ENCODE measurements at places on chromosomes 3 and 15.

DNA sequence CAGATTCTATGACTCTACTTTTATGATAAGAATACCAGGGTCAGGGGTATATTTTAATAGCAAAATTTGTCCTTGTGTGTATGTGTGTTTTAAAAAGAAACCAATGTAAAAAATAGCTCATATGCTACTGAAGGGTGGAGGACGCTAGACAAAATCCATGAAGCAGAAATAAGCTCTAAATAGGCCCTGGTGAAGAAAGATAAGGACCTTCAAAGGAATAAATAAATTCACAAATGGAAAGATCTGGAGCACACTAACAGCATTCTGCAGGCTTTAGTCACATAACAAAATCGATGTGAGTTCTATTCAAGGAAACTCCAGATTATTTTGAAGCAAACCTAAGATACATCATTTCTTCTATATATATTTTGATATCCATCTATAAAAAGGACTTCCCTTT is 27.2 kb upstream of the ATP11B start:
- no peak for DNase-seq

GRCh38 chr3:172522871-172523818 is at the start of gene TNFSF10:
TNFSF10 (minus strand) TSS chr3:172523430; CDS start chr3:172523384, 46 bp downstream.
- no peak for DNase-seq

DNA sequence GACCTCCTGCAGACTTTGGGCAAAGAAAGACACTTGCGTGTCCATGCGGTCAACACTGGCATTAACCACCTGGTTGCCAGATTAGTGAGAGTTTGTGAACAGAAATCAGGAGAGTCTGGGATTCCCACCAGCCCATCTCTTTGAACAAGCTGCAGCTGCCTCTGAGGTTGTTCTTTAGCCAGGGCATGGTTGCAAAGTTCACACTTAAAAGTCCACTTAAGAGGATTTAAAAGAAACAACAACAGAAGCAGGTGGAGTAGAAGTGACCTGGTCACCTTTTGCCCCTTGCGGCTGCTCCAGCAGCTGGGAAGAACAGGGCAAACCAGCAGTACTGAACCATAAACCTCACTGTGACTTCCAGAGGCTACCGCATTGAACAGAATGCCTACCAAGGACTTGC is 97.3 kb downstream of the FOXB1 start:
- DNase-seq = no peak

- DNase-seq = no peak
Measured at GRCh38 chr15:71333839-71334238, 218.6 kb downstream of the THSD4 start.

DNA sequence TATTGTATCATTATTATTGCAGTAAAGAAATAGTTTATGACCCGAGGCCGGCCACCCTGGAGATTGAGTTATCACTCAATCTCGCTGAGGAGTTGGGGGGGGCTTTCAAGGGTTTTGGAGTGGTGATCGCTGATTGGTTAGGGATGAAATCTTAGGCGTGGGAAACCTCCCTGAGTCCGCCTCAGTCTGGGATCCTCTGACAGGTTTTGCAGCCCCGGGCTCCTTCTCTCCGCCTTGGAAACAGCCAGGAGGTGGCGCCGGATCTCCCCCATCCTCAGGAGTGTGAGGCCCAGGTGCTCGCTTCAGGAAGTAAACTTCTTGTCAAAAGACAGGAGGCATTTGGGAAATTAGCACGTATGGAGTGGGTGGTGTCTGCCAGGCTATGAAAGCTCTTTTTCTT is 41.1 kb upstream of the SEC61A1 start:
- no peak for DNase-seq

GRCh38 chr3:128070898-128071591 is 18.8 kb downstream of the SEC61A1 start:
- DNase-seq = no peak

DNA sequence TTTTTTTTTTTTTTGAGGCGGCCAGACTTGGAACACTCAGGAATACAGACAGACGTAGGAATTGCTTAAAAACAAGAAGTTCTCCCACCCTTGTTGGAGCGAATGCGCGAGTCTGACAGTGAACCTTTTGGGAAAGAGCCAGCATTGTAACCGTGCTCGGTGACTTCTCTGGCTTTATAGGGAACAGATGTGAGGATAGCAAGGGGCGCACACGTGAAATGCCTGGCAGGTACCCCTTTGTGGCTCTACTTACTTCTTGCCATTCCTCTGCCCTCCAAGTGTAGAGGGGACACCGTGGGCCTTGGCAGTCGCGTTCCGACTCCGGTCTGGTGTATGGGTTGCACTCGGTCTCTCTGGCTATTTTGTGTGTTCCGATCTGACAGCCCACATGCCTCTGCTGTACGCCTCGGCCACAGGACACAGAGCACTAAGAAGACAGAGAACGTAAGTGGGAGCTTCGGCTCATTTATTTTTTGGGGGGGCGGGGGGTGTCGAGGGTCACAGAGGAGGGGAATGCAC is 126.4 kb downstream of the ADAMTS9 start:
- no peak for DNase-seq

- no peak for DNase-seq
Measured at GRCh38 chr15:56608993-56609392, 124.3 kb downstream of the ZNF280D start.

DNA sequence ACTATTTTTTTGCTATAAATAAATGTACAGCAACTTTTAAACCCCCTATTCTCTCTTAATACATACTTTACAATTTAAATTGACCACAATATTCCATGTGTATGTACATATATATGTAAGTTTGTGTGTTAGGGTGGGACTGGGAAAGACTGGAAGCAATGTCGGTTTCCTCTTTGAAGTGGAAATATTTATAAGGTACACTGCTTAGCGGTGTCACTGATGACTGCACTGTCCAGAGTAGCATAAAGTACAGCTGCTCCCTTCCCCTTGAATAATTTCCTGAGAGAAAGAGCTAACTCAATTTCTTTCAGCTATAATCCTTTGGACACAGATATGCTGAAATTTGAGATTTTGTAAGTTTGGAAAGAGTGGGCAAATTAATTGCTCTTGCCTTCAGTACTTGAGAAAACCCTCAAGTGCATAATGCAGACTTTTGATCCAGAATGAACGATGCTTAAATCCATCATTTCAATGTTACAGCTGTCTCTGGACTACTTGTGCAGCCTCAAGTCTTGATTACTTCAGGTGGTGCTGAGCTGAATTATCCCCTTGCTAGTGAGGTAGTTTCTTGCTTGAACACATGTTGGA is 267.0 kb upstream of the CFAP20DC start:
- no peak for DNase-seq

DNA sequence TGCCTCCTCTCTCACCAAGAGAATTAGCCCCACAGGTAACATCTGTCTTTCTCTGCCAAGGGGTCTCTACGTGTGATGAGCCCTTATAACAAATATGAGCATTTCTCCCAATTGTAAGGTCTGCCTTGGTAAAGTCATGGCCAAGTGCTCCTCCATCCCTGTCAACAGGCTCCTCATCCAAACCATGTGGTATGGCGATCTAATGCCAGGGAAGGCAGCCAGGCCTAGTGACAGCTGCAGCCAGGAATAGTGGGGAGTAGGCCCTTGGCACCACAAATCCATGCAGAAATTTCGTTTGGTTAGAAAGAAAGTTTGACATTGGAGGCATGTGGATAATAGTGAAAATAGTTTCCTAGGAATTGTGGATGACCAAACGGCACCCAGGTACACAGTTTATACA is 4.7 kb upstream of the LRTM1 start:
- DNase-seq = no peak
